ENCODE measurements at places on chromosomes 4 and X.

DNA sequence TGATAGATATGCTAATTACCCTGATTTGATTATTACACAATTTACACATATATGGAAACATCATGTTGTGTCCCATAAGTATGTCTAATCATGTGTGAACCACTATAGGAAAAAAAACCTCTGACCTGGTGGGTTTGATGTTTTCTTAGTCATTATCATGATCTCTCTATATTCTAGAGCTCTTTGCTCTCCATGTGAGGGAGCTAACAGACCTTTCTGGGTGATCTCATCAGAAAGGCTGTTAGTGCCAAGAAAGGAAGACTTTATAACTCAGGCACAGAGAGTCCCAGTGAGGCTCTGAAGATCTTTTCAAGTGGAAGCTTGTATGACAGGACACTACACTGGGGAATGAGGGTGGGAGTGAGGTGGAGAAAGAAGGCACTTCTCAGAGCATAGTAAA lies 527.7 kb upstream of the MAGEB2 start:
- no peak for DNase-seq

DNA sequence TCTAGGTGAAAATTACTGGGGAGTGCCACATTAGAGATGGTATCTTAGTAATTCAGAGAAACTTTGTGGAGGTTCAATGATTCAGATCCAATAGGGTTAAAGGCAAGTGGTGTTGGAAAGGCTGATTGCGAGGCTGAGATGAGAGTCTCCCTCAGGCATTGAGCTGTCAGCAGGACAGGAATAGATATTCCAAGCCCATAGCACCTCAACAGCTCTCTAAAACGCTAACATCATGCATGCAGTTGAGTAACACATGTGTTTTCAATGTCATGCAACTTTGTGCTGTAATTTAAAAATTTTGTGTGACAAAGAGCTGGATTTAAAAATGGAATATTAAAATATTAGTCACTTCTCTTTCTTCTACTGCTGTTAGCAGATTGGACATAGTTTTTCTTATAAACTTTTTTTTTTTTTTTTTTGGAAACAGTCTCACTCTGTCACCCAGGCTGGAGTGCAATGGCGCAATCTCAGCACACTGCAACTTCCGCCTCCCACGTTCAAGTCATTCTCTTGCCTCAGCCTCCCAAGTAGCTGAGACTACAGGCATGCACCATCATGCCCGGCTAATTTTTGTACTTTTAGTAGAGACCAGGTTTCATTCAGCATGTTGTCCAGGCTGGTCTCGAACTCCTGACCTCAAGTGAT lies 173.5 kb upstream of the C1QTNF7 start:
- no peak for DNase-seq

DNA sequence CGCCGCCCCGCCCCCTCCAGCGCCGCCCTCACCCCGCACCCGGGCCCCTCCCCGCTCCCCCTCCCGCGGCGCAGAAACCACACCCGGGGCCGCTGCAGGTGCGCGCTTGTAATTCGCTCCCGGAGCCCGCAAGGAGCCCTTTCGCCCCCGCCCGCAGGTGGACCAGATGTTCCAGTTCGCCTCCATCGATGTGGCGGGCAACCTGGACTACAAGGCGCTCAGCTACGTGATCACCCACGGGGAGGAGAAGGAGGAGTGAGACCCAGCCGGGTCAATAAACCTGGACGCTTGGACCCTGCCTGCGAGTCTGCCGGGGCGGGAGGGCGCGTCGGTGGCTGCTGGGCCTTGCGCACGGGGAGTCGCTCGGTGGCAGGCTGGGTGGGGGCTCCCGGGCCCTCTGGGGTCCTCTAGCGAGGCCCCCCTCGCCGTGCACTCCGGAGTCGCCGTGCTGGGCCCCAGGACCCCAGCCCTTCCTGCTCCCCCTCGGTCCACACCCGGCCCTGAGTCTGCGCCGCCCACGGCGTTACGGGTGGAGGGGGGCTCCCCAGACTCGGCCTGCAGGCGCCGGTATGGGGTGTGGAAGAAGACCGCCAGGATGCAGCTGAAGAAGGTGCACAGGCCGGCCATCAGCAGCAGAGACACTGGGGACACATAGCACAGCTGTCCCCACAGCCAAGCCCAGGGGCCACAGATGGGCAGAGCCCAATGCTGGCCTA lies 7.1 kb downstream of the SLC49A3 start:
- DNase-seq, result no peak

- DNase-seq, result no peak
Observed at GRCh38 chr4:108146336-108146735, 22.4 kb downstream of the LEF1 start.

GRCh38 chr4:183347146-183347545 lies 24.9 kb upstream of the CLDN24 start:
- no peak for DNase-seq

- DNase-seq, result no peak
Observed at GRCh38 chrX:42619068-42619467, 158.9 kb downstream of the PPP1R2C start.

DNA sequence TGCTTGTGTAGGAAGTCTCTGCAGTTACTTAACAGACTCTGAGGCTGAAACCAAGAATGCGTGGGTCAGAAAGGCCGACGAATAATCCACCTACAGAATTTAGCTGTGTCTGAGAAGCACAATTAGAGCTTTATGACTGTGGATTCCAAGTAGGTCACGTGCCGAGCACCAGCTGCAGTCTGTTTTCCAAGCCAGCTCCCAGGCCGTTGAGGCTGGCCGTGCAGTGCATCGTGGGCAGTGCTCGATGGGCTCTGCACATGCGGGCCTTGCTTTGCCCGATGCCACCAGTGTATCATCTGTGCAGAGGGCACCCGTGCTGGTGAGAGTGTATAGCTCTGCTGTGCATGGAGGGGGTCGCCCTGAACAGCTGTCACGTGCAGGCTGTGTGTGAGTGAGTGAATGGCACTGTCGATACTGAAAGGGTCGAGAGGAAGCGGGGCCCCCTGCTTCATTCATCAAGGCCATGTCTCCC lies 67.5 kb upstream of the CLDN34 start:
- DNase-seq, result no peak

- DNase-seq, result no peak
Observed at GRCh38 chrX:19057856-19058255, 64.4 kb downstream of the ADGRG2 start.

GRCh38 chrX:15864023-15864422 lies 9.4 kb upstream of the AP1S2 start:
- DNase-seq, result no peak

DNA sequence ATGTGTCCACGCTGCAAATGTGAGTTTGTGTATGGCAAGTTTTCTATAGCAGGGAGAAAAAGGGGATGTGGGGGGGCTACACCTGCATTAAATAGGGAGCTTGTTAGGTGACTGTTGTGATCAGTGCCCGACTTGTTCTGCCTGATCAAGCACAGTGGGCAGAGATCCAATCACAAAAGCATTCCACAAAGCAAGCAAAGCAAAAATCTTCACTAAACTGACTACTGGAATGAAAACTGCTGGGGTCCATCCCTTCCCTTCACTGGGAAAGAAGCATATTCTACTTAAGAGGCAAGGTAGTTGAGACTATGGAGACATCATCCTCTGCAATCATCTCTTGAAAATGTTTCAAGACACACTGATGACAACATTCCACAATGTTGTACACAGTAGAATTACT lies 5.2 kb downstream of the IRS4 start:
- DNase-seq, result no peak

- no peak for DNase-seq
Observed at GRCh38 chr4:52904421-52904820, 42.3 kb downstream of the RASL11B start.

DNA sequence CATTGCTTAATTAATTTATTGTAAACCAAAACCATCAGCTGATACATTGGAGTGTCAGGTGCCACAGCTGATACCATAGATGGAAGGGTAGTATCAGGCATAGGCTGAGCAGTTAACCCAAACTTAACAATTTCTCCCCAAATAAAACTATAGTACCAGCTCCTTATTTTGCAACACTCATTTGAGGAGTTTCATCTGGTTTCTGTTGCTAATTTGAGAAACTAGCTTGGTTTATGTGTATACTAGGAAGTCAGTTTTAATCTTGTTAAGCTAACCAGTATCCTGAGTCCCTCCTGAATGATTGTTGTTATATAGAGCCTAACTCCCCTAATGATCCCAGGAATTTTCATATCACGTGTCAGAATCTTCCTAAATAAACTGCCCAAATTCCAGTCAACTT lies 12.7 kb downstream of the DCAF16 start:
- DNase-seq, result no peak

- DNase-seq, result no peak
Observed at GRCh38 chr4:8701126-8702019, 108.8 kb downstream of the CPZ start.

- no peak for DNase-seq
Observed at GRCh38 chrX:24979081-24979480, 36.7 kb downstream of the ARX start.

- DNase-seq, result no peak
Observed at GRCh38 chrX:66684196-66684595, 45.3 kb upstream of the EDA2R start.

DNA sequence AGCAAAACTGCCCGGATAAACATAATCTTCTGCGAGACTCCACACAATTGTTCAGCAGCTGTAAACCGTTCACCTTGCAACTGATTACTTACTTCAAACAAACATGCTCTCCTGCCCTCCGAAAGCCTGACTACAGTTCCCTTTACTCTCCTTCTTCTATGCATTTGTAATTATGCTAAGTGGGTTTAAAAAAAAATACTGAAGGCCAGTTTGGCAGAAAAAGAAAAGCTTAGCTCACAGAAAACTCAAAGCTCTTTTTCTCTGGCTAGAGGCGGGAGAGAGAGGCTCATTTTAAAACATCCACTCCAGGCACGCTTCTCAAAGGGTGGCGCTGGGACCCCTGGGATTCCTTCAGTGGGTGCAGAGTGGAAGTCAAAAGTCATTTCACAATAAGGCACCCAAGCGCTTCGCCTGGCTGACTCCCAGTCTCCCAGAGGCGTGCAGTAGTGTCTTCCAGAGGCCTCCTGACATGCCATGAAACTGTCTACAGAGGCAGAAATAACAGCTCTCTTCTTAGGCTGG lies 1.9 kb downstream of the DHRSX start:
- DNase-seq, result no peak

GRCh38 chrX:135437867-135438733 lies 16.4 kb downstream of the SMIM10L2A start:
- no peak for DNase-seq

- DNase-seq, result no peak
Observed at GRCh38 chr4:112147697-112148096, 2.4 kb downstream of the FAM241A start.

GRCh38 chrX:40849906-40850823 lies 114.8 kb upstream of the MED14 start:
- DNase-seq, result no peak

DNA sequence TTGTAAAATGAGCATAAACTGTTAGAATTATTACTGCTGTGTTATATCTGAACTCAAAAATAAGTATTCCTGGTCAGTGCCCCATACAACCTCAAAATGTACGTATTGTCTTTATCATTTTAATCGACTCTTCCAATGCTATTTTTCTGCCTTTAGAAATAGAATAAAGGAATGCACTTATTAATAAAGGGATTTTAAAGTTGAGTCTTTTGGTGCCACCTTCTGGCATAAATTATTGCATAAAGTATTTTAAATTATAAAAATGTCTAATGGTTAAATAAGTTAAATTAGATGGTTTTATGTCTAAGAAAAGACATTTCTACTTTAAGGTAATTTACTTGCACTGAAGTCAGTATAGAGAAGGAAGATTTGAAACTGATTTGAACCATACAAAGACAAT lies 424.0 kb upstream of the NDST4 start:
- no peak for DNase-seq

- no peak for DNase-seq
Observed at GRCh38 chrX:64206556-64207162, 1.2 kb upstream of the AMER1 start.

- DNase-seq, result no peak
Observed at GRCh38 chr4:120591038-120591437, 331.5 kb downstream of the PRDM5 start.

DNA sequence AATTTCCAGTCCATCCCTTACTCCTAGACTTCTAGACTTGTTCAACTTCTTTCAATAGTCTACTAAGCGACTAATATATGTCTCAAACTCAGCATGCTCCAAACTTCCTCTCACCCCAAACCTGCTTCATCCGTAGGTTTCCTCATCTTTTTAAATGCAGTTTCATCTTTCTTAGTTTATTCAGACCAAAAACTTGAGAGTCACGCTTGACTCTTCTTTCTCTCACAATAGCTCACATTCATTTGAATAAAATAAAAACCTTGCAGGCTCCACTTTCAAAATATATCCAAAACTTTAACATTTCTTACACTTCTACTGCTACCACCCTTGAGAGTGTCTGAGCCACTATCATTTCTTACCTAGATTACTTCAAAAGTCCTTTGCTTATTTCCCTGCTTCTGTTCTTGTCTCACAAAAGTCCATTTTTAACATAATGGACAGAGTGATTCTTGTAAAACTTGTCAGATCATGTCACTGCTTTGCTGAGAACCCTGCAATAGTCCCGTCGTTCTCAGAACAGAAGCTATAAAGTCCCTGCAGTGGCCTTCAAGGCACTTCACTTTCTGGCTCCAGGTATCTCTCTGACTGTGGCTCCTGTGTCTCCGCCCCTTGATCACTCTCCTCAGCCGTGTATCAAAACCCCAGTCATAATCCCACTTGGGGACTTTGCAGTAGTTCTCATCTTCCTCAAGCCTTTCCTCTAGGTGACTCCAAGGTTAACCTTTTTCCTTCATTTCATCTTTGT lies 167.6 kb downstream of the ARHGAP24 start:
- no peak for DNase-seq

- DNase-seq, result no peak
Observed at GRCh38 chr4:31362756-31363155, 642.6 kb downstream of the PCDH7 start.

DNA sequence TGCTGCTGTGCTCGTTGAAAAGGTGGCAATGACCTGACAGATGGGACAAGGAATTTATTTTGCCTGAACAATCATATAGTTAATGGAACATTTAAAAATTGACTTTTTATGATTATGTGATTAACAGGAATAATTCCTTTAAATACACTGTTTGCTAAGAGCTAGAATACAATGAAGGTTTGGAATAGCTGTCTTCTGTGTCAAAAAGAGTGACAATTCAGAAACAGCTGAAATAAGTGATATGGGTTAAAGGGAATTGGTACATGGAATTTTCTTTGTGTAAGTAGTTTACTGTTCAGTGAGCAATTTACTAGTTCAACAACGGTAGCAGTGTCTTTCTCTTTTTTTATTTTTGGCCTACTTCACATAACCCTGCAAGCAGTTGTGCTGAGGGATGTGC lies 1083.5 kb upstream of the GRID2 start:
- no peak for DNase-seq

DNA sequence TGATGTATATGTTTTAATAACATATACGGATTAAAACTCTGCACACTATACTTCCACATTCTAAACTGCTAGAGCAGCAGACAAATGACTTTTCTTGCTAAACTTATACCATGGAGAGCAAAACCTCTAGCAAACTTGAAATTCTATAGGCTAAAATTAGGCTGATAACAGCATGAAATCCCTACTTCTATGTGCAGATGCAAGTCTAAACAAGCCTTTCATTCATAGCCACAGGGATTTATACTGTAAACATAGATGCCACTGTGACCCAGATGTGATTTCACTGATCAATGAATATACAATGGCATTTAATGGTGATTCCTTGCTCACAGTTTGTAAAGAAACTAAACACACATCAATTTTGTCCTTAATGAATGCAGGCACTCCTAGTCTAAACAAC lies 151.0 kb downstream of the ANTXR2 start:
- DNase-seq, result no peak

GRCh38 chr4:87589531-87589930 lies 18.8 kb upstream of the DSPP start:
- DNase-seq, result no peak

GRCh38 chr4:70531981-70532380 lies 13.6 kb downstream of the AMTN start:
- no peak for DNase-seq

GRCh38 chr4:81460191-81460701 lies 11.5 kb downstream of the RASGEF1B start:
- no peak for DNase-seq

Measured in hematopoietic multipotent progenitor cell treated with erythropoietin and hydrocortisone succinate and interleukin-3 and kit ligand, for 15 days (in vitro differentiated cells).